ENCODE measurements at places on chromosomes 5 and 9.

- DNase-seq = no peak
Observed at GRCh38 chr5:108507631-108508030, 125.7 kb upstream of the FBXL17 start.

DNA sequence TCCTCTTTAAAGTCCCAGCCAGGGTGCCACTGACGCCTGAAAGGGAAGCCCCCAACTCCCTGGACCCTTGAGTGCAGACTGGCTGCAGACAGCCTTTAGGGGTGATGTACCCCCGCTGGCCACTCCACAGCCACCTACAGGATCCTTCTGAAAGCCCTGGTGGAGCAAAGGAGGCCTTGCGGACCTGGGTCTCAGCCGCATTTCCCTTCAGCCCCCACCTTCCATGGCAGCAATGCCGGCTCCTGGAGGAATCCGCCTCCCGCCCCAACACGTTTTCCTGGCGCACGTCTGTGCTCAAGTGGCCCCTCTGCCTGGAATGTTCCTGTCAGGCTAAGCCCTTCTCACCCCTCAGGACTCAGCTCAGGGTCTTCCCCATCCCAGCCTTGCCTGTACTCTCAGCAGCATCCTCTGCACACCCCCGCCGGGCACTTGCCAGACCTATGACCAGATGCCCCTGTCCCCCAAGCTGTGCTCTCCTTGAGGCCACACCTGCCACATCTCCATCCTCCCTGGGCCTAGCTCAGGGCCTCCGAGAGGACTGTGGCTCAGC lies 134.1 kb upstream of the RAPGEF1 start:
- DNase-seq = no peak

GRCh38 chr5:100965291-100965690 lies 62.2 kb upstream of the ST8SIA4 start:
- no peak for DNase-seq

GRCh38 chr5:178349625-178350353 lies 117.2 kb upstream of the PHYKPL start:
- no peak for DNase-seq

GRCh38 chr9:4196376-4196775 lies 103.5 kb downstream of the GLIS3 start:
- no peak for DNase-seq

DNA sequence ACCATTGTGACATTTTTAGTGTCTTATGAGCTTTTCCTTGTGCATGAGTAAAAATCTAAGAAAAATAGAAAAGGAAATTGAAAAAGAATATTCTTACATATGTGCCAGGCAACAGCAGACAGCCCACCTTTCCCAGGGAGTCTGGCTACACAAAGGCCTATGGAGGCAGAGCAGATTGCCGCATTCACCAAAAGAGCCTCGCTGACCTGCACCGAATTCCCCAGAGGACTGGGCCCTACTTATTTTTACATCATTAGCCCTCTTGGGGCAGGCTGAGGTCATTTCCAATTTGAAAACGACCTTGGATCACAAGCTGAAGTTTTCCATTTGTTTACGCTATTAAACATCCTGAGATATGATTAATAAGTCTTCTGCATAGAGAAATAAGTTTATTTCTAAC lies 66.2 kb upstream of the WDR41 start:
- DNase-seq = no peak

GRCh38 chr9:22308177-22308576 lies 138.4 kb upstream of the DMRTA1 start:
- no peak for DNase-seq

DNA sequence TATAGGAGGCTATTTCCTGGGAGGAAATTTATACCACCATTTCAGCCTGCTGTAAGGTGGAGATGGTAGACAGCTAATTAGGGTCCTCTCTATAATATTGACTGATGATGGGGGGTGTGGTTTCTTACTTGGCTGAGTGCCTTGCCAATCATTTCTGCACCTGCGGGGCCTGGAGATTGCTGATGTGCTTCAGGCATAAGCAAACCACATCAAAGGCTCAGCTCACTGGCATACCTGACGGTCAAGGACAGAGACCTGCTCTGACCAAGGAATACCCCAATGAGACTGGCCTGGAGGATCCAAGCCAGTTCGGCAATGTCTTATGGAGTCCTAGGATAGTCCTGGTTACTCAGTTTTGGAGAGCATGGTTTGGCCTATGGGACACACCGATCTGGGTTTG lies 29.5 kb downstream of the ANKH start:
- no peak for DNase-seq

Data from activated CD4-positive, alpha-beta T cell treated with anti-CD3 and anti-CD28 coated beads, Interleukin-2, amount 50 U/mL, for 24 hours (primary cell).